Stimulated activated CD4-positive, alpha-beta T cell treated with anti-CD3 and anti-CD28 coated beads, Interleukin-4, amount 100 ng/mL, for 4 hours (primary cell): ENCODE measurements at places on chromosomes 13 and 19.

DNA sequence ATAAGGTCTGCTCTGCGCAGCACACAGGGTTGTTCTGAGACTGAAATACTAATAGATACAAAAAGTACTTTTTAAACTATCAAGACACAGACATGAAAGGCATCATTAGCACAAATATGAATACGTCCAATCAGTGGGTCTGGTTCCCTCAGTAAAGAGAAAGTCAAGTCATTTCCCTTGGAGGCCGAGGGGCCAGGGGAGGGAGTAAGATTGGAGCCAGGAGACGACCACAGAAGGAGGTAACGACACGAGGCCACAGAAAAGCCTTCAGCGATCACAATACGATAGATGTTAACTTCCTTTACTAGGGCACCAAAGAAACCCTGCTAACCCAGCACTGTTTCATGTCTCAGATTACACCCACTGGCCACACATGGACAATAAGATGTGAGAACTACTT, 5.3 kb downstream of the CARS2 start:
- DNase-seq, result no peak

- DNase-seq, result no peak
Observed at GRCh38 chr13:79637133-79637763, 156.3 kb downstream of the NDFIP2 start.

DNA sequence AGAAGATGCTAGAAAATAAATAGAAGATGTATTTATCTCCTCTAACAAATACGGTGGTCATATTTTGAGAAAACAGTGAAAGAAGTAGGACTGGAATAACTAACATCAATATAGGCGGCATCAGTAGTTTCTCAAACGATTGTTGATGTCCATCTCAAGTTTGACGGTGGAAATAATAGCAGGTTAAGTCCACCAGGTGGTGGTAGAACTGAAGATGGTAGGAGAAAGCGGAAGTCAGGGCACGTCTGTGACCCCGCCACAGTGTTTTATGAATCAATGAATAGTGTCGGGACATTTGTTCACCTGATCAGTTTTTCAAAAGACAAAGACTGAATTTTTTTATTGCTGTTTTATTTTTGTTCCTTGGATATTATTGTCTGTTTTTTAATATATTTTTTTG, 706.4 kb upstream of the SLC10A2 start:
- no peak for DNase-seq

- no peak for DNase-seq
Observed at GRCh38 chr13:49443357-49443703, 534 bp downstream of the CAB39L start.

- no peak for DNase-seq
Observed at GRCh38 chr13:33537676-33538075, 252.1 kb upstream of the STARD13 start.

DNA sequence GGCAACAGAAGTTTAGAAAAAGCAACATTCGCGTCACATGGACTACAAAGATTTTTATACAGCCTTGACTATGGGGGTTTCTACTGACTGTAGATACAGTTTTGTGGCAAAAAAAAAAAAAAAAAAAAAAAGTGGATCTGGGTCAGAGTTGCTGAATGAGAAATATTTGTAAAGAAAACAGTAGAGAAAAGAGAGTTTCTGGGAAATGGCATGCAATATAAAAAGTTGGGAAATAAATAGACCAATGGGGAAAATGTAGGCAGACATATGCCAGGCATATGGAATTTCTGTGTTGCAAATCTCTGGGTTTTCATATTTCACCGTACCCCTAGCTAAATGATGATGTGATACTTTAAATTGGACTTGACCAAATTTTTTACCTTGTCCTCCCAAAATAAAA, 315.3 kb downstream of the EFNB2 start:
- no peak for DNase-seq

DNA sequence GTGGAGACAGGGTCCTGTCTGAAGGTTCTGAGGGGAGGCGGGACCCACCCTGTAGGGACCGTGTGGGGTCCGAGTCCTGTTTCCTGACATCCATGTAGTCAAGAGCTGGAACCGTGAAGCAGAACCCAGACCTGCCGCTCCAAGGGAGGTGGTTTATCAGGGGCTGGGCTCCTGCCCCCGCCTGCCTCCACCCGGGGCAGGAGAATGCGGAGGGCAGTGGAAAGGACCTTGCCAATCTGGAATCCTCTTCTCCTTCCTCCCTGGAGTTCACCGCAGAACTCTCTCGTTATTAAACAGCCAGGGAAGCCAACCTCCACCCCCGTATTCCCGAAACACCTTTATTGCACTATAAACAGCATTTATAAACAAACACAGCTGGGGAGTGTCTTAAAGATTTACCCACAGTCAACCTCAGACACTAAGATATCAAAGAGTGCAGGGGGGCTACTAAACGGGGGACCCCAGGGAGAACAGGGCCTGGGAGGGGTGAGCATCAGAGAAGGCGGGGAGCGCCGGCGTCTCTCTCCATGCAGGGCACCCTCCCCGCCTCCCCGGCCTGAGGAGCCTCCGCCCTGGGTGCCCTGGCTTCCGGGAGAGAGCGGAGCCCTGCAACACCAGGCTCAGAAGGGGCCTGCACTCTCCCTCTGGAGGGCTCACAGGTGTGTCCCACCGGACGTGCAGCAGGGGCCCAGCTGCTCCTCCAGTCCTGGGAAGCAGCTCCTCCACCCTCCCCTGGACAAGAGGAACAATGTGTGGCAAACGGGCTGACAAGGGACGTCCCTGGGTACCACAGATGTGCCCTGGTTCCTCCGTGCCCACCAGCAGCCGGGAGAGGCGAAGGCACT, 3.6 kb downstream of the C2CD4C start:
- DNase-seq, result no peak

DNA sequence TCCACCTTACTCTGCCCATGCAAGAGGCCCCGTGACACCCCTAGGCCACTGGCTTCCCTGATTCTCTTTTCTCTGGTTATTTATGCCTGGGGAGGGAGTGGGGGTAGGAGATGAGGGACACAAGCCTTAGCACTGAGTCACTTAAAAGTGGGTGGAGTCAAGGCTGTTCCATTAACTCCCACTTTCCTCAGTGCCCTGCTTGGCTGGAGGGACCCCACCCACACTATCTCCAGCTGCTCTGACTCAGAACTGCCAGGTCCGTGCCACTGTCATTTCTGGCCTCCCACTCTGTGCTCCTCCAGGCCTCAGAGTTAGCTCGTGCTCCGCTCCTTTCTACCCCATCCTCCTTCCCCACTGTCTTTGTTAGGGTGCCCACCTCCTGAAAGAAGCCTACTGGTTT, 113.4 kb upstream of the UQCRFS1 start:
- no peak for DNase-seq

- peak; percentile 39 for DNase-seq
Observed at GRCh38 chr19:29837448-29837981, 25.7 kb downstream of the CCNE1 start.
